ENCODE measurements at places on chromosomes 1 and 21.

- no peak for DNase-seq
Observed at GRCh38 chr1:31879981-31880608, 58.1 kb downstream of the PTP4A2 start.

- DNase-seq, result no peak
Observed at GRCh38 chr1:6224718-6225117, 11.0 kb downstream of the ICMT start.

DNA sequence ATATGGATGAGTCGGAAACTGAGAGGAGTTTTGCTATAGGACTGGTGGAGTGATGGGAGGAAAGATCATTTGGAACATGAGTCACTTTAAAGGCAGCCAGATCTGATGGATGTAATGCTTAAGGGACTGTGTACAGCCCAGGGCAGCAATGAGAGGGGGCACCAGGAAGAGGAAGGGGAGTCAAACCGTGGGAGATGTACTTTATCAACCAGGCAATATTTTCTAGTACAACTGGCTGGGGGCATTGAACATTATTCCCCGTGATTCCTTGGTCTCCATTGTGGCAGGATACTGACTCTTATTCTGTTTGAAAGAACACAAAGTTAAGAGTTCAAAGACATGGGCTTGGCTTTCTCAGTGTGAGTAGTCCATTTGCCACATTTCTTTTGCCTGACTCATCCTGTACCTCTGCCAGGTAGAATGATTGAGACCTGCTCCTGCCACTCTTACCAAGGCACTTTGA is 268.2 kb upstream of the NR5A2 start:
- no peak for DNase-seq

DNA sequence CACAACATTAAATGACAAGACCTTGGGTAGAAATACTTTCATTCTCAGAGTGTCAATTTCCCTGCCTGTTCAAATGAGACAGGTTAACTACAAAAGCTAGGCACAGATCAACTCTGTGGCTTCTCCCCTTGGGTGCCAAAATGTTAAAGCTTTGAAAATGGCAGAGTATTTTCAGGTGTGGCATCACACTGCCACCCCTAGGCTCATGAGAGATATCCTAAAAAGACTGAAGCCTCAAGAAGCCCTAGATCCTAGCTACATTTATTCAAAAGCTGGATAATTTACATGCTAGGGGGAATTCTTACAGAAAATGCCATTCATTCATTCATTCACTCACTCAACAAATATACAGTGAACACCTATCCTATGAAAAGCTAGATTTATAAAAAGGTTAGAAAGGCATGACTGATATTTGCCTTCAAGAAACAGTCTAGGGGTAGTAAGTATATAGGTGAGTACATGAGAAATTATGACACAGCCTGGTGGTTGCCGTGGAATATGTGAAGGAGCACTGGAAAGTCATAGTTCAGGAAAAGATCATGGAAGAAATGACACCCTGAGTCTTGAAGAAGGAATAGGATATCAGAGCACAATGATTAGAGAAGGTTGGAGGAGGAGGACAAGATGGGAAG is 15.9 kb upstream of the RAB4A start:
- no peak for DNase-seq

DNA sequence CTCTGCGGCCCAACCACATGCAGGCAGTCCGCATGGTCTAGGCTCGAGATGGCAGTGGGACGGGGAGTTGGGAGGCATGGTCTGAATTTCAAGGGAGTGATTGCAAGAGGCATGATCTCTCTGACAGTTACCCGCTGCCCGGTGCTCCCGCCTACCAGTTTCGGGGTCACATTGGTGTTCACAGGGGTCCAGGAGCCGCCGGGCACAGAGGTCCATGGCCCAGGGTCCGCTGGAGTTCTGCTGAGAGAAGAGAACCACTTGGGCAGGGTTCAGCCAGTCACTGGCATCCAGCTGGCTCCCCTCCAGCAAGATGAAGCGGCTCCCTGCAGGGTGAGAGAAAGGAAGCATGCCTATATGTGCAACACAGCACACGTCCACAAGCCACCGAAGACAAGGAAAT is 141.3 kb downstream of the ASTN1 start:
- DNase-seq, result no peak

DNA sequence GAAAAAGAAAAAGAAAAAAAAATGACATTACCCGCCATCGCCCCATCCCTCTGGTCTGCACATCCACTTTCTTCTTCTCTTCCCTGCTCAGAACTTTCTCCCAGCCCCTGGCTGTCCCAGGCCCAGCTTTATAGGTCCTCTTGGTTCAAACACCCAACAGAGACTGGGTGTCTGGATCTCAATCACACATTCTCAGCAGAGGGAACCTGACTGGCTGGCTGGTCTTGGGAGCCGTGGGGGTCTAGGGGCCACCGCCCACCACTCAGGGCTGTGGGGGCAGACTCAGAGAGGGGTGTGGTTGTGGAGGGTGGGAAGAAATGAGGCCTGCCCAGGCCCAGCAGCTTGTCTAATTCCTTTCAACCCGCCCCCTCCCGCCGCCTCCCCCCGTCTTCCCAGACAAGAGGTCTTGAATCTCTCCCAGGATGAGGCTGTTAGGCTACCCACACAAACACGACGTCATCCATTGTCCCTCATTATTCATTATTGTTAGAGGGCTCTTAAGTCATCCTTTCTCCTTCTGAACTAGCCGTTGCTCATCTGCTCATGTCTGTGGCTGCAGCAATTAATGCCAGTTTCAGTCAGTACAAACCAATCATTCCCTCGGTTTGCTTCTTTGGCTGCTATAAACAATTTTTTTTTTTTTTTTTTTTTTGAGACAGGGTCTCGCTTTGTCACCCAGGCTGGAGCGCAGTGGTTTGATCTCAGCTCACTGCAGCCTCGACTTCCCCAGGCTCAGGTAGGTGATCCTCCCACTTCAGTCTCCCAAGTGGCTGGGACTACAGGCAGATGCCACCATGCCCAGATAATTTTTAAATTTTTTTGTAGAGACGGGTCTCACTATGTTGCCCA is 40.6 kb upstream of the CLIC4 start:
- no peak for DNase-seq

- DNase-seq, result no peak
Observed at GRCh38 chr1:64042331-64043100, 160.9 kb upstream of the UBE2U start.

DNA sequence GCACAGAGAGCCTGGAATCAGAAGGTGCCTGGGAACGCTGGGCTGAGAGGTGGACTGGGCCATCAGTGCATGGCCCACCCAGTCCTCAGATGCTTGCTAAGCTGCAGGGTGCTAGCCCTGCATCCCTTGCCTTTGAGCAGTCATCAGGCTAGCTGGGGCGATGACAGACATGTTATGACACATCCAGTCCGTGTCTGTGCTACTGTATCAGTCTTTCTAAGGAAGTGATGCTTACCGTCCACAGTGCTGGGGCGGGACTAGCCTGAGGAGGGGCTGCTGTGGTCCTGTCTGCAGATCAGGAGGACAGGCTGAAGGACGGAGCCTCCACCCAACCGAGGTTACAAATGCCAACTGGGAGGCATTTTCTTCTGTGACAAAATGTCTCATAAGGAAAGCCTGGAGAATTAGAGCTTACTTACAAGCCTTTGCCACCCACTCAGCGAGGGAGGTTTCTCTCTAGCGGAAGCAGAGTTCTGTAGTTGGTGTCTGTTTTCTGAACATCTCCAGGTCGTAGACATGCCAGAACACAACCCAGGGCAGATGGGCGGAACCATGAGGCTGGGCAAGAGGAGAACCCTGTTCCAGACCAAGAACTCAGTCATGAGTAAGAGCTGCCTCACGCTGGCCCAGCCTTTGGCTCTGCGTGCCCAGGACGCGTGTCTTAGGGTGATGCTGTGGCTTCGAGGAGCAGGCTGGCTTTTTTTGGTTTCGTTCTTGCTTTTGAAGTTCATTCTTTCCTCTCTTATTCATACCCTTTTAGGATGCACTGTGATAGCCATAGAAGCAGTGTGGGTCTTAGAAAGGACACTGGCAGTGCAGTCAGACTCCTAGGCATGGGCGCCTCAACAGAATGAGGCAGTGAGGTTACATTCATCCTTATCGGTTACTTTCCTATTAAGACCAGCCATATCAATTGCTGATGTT is 14.3 kb downstream of the SLFNL1 start:
- no peak for DNase-seq

DNA sequence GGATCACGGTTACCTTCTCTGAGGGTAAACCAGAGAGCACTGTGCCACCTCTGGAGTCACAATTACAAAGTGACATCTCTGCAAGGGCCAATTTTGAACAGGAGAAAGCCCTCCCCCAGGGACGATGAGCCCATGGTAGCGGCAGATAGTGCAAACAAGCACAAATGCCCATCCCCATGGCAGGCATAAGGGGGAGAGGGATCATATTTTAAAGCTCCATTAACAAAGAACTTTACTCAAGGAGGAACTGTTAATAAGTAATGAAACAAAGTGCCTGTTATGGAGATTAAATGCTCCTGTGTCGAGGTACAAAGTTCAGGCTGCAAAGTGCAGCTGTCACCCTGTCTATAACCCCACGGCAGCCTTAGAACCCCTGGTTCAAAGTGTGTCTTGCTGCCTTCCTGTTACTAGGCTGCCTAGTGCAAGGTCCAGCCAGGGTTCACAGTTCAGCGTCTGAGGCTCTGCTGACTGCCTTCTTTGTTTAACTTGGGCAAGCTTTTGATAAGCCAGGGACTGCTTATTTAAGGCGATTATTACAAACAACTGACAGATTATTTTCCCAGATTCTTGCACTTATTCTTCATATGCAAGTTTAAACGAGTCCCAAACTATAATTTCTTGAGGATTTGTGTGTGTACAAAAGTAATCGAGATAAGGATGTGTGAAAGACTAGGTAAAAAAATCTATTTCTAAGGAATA is 75.7 kb upstream of the NRIP1 start:
- no peak for DNase-seq

DNA sequence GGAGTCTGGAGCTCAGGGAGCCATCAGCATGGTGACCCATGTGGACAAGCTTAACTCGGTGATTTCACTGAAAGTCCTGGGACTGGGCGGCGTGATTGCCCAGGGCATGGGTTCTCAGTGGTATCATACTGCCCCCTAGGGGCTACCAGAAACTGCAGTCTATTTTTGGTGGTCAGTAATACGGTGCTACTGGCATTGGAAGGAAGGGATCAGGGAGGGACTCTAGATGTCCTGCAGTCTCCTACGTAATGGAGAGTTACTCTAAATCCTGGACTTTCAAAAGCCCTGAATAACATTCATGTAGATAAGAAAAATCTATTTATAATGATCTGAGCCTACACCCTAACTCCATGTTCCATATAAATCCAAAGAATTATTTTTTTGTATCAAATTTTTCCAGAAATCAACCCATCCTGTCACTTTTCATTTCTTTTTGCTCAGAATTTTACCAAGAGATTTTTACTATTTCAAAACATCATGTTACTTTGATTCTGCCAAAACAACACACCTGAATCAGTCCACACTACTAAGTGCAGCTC is 37.3 kb downstream of the PABPC4 start:
- DNase-seq, result peak; percentile 80

DNA sequence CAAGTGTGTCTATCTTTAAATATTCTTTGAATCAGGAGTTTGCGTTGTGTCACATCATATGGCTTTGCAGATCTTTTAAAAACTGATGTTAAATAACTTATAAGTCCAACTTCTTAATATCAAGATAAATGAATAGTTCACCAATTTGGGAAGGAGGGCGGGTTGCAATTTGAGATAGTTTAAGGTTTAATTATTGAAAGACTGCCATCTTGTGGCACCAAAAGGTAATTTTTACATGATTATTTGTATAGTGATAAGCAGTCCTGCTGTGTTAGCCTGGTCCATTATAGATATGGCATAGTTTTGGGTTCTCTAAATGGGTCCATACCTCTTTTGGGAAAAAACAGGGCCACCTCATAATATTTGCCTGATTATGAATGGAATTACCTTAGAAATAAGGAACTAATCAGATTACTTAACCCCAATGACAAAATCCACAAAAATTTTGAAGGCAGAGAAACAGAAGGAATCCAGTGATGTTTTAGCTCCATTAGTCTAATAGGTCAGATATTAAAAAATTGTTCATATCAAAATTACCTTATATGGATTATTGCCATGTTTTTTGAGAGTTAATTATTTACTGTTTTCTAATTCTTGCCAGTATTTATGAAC is 64.3 kb downstream of the PRKAA2 start:
- DNase-seq, result peak; percentile 24

GRCh38 chr1:191222206-191222605 is 744.5 kb upstream of the BRINP3 start:
- DNase-seq, result no peak

- peak; percentile 38 for DNase-seq
Observed at GRCh38 chr1:229127301-229127700, 143.6 kb upstream of the RAB4A start.

- no peak for DNase-seq
Observed at GRCh38 chr1:70431317-70431716, 20.2 kb downstream of the CTH start.

DNA sequence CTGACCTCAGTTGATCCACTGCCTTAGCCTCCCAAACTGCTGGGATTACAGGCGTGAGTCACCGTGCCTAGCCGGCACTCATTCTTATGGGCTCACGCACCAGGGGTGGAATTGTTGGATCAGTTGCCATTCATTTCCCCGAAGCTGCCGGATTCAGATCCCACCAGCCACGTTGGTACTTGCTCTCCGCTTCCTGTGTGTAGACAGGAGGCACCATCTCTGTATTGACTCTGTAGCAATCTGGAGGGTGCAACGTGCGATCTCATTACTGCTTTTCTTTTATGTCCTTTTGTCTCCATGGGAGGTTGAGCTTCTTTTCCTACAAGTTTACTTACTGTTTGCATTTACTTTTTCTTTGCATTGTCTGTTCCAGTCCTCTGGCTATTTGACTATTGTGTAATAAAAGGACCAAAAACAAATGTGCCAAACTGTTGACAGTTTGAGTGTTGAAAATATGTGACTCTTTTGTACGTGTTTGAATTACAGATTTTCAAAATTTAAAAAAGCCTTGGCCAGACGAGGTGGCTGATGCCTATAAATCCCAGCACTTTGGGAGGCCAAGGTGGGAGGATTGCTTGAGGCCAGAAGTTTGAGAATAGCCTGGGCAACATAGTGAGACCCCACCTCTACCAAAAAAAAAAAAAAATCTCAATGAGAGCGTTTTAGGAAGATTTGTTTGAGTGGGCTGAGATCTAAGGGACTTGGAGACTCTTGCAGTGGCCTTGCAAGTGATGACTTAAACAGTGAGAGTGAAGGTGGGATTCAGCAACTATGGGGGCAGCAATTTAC is 39.1 kb downstream of the SPSB1 start:
- DNase-seq, result no peak

Data from GM13977 (cell line).